ENCODE measurements at places on chromosomes 3 and 15.

GRCh38 chr3:12996181-12996506 lies 77.1 kb downstream of the IQSEC1 start:
- no peak for DNase-seq

DNA sequence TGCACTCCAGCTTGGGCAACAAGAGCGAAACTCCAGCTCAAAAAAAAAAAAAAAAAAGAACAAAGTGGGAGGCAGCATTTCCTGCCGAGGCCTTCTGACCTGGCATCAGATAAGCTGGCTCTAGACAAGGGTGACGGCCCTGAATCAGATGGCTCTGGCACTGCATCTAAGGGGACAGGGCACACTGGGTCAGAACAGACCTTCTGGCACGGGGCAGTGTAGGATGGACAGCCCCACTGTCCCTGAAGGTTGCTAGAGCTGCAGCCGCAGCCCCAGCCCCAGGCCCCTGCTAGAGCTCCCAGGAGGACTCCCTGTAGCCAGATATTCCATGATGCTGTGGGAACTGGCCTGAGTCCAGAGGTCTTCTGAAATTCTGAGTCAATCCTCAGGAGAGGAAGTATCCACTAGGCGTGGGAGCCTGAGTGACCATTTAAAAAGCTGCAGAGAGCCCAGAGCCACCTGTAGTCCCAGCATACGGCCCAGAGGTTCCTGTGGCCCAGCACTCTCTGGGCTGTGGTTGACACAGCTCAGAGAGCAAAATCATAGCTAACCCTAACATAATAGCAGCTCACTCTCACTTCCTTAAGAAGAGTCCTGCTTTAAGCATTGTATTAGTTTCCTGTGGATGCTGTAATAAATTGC lies 69.2 kb upstream of the MFGE8 start:
- no peak for DNase-seq

DNA sequence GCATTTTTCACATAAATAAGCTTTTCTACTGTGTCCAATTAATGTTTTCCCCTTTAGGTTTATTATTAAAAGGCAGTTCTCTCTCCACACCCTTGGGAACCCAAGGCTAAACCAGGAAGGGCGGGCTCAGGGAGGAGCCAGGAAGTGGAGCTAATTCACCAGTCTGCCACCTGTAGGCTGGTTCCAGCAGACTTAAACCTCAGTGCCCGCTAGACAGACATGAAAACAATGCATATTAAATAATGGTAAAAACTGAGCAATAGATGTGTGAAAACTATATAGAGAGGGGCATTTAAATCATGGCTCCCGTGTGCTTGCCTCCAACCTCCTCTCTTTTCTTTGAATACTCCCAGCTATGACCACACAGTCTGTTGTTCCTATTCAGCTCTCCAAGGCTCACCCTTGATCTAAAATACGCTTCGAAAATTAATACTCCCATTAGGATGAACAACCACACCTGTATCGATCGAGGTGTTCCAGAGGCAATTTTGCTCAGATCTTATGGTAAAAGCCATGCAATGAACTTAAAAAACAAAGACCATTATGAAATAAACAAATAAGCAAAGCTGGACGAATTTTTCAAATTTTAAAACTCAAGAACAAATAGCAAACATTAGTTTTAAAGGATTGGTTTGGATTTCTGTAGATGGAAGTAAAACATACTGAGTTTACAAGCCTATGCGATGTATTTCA lies 253.3 kb downstream of the TJP1 start:
- DNase-seq, result no peak

DNA sequence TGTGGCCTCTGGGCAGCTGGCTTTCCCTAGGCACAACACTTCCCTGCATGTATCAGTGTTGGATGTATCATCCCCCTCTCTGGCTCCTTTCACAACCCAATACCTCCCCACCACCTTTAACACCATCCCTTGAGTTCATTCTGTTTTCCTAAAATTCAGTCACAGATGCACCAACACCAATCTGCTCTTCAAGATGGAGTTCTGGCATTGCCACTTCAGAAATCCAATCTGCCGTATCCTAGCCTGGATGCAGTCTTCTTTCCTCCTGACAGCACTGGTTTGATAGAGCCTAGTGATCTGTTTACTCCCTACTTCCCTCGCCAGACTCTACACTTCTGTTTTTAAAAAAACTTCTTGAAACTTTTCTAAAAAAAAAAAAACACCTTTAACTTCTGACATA lies 21.7 kb downstream of the PXYLP1 start:
- DNase-seq, result no peak

GRCh38 chr3:38139191-38139590 lies 730 bp downstream of the MYD88 start:
- no peak for DNase-seq

DNA sequence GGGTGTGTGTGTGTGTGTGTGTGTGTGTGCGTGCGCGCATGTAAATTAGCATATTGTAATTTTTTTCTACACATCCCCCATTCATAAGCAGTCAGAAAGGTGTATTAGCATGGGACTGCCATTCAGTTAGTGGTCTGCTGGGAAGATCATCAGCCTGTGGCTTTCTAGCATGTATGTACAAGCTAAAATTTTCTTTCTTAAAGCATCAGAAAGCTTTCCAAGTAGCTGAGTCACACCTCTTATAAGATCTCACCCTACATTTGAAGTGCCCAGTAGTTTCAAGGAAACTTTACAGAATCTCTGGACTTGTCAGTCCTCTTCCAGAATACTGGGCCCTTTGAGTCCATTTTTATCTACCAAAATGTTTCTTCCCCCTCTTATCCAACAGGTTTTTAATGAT lies 411.4 kb upstream of the TPRG1 start:
- DNase-seq, result no peak

Data from stimulated activated CD8-positive, alpha-beta memory T cell treated with anti-CD3 and anti-CD28 coated beads, Interleukin-4, amount 100 ng/mL, for 24 hours (primary cell).